ENCODE measurements at places on chromosomes 12 and 14.

GRCh38 chr14:57068511-57068910, 200.2 kb downstream of the EXOC5 start:
- no peak for DNase-seq

DNA sequence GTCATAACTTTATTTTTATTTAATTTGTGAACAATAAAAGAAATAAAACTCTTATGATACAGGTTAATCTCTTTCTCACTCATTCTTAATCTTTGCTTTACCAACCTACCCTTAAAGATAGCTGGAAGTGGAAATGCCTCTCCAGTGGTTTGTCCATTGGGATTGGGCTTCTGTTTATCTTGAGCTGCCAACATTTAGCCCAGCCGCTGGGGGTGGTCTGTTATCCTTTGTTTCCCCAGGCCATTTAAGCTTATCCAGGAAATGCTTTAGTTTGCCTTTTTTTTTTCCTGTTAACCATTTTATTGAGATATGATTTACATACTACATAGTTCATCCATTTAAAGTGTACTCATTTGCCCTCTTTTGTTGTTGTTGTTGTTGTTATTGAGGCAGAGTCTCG, 8.2 kb downstream of the TDG start:
- DNase-seq, result no peak

- DNase-seq, result no peak
Measured at GRCh38 chr12:5548152-5548943, 116.4 kb downstream of the NTF3 start.

DNA sequence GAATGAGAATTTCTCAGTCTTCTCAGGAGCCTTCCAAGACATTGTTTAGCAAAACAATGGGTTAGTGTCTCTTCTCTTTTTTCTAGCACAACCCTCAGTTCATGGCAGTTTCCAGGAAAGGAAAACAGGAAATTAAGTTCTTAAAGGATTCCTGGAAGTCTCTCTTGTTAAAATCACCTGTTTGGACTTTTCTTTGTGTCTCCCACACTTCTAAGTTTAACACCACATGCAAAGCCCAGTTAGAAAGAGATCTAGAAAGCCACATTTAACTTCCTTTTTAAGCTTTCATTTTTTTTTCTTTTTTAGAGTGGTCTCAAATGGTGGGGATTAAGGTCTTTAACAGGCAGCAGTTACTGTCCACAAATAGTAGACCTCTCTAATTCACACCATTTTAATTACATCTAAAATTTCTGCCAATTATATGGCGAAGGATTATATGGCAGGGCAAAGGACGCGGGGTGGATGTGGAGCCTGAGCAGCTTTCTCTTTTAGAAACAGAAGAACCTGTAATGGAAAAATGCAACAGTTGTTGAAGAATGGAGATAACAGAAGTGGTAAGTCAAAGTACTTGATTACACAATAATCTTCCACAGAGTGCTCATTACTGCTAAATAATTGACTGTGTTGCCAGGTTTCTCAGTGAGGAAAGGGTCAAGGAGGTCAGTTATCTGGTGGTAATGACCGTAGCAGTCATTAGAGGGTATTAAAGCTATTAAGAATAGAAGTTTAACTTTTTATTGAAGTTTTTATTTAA, 298.6 kb downstream of the AKAP6 start:
- no peak for DNase-seq

DNA sequence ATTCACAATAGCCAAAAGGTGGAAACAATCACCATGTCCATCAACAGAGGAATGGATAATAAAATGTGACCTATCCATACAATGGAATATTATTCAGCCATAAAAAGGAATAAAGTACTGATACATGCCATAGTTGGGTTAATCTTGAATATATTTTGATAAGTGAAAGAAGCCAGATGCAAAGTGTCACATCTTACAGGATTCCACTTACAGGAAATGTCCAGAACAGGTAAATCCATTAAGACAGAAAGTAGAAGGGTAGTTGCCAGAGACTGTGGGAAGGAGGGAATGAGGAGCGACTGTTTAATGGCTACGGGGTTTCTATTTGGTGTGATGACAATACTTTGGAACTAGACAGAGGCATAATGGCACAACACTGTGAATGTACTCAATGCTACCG, 171.6 kb downstream of the KSR2 start:
- DNase-seq, result no peak

DNA sequence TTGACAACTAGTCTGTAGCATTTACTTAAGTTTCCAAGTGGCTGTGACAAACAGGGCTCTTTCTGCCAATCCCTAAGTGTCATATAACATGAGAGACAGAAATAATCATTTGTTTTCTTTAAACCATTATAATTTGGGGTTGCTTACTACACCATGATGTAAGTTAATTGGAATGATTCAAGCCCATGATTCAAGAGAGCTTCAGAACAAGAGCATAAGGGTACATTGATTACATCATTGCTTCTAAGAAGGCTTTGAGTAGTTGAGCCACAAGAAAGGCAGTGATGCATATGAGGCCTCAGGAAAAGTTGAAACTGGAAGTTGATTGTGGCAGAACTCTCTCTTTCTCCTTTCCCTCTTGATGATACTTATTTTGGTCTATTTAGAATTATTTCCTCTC, 444.0 kb downstream of the CCER1 start:
- no peak for DNase-seq

- no peak for DNase-seq
Measured at GRCh38 chr12:122820838-122821271, 14.4 kb upstream of the HIP1R start.

DNA sequence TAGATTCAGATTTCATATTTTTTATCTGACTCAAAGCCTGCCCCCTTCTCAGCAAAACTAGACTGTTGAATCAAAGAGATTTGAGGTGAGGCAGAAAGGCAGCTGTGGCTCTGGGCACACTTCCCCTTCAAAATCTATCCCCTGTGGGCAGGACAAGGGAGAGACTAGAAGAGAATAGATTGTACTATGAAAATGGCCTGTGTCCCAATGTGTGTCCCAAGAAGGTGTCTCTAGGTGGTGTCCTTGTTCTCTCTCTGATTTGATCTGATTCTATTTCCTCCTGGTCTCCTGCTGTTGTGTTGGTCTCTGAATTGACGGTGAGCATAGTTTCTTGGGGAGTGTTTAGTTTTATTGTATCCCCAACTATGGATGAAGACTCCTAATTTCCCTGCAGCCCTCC, 565.8 kb upstream of the ATP2B1 start:
- DNase-seq, result no peak

Data from activated CD4-positive, alpha-beta T cell treated with anti-CD3 and anti-CD28 coated beads, Interleukin-2, amount 50 U/mL, for 1 hour (primary cell).